ENCODE measurements at places on chromosomes 2 and 18.

DNA sequence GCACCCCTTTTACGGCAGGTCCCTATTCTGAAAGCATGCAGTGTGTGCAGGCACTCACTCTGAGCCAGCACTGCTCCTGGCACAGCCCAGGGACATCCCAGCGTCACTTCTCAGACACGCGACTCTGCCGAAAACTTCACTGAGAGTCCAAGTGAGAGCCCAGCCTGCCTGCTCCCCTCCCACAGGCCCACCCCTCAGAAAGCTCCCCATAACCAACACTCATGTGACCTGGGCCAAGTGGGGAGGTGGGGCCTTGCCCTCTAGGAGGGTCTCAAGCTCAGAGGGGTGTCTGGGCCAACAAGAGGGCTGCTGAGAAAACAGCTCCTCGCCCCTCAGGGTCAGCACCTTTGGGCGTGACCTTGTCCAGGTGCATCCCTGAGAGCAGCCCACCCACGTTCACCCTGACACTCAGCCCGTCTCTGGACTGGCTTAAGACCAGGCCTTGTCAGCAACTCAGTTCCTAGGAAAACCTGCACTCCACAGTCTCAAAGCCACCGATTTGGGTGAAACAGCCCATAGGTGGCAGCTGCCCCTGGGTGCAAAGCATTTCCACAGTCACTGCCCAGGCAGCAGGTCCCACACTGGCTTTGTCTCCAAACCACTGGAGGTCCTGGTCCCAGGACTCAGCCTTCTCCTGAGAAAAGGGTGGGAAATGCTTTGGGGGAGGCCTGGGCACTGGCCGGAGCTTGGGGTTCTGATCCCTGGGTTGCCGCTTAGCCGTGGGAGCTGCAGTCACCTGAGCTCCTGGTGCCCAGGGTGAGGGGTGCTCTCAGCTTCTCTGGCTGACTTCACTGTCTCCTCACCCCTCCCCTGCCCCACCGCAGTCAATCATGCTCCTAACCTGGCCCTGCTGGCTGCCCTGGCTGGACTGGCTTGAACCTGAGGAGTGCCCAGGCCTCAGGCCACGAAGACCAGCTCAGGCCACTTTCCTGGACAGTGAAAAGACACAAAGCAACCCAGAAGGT, 209.6 kb downstream of the HDAC4 start:
- no peak for DNase-seq

GRCh38 chr2:130286983-130287655, 55.6 kb upstream of the IMP4 start:
- DNase-seq: no peak

GRCh38 chr2:134934641-134935040, 16.0 kb downstream of the CCNT2 start:
- DNase-seq: no peak

- no peak for DNase-seq
Observed at GRCh38 chr2:45698554-45698953, 47.1 kb downstream of the PRKCE start.

DNA sequence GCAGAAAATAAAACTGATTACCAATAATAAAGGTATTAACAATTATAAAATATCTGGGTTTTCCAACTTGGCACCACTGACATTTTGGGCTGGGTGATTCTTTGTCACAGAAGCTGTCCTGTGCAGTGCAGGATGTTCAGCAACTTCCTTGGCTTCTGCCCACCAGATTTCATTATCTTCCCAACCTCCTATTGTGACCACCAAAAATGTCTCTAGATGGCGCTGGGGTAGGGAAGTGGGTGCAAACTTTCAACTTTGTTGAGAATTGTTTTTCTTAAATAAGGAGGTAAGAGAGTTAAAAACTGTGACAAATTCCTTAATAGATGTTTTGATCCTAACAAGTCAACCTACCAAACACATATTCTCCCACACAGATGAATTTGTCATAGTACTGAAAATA, 90.1 kb downstream of the GAREM1 start:
- no peak for DNase-seq

GRCh38 chr2:106159866-106160785, 34.0 kb downstream of the UXS1 start:
- DNase-seq: no peak

GRCh38 chr18:36493349-36494159, 196.0 kb downstream of the FHOD3 start:
- no peak for DNase-seq

All from GM04504 (cell line).